ENCODE measurements at places on chromosomes 12 and 14.

DNA sequence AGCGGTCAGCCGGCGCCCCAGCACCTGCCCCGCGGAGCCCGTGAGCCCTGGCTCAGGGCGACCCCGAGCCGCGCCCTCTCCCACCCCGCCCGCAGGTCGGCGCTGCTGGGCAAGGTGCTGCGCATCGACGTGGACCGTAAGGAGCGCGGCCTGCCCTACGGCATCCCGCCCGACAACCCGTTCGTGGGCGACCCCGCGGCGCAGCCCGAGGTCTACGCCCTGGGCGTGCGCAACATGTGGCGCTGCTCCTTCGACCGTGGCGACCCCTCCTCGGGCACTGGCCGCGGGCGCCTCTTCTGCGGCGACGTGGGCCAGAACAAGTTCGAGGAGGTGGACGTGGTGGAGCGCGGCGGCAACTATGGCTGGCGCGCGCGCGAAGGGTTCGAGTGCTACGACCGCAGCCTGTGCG is 14.4 kb downstream of the HHIPL1 start:
- no peak for DNase-seq

DNA sequence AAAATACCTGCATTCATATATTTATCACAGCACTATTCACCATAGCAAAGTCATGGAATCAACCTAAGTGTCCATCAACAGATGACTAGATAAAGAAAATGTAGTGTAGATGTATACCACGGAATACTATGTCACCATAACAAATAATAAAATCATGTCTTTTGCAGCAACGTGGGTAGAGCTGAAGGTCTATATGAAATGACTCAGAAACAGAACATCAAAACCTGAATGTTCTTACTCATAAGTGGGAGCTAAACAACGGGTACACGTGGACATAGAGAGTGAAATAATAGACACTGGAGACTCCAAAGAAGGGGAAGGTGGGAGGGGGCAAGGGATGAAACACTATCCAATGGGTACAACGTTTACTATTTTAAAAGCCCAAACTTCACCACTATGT is 37.9 kb downstream of the SLC38A1 start:
- DNase-seq, result no peak

GRCh38 chr14:58755031-58755925 is 117.5 kb downstream of the DACT1 start:
- no peak for DNase-seq

- no peak for DNase-seq
Measured at GRCh38 chr12:26120561-26121274, 4.1 kb downstream of the BHLHE41 start.

- no peak for DNase-seq
Measured at GRCh38 chr12:27901959-27902358, 70.6 kb downstream of the PTHLH start.

- peak; percentile 15 for DNase-seq
Measured at GRCh38 chr14:70808416-70809224, 693 bp downstream of the MAP3K9 start.

- DNase-seq, result no peak
Measured at GRCh38 chr14:103310576-103311095, 23.4 kb upstream of the EIF5 start.

DNA sequence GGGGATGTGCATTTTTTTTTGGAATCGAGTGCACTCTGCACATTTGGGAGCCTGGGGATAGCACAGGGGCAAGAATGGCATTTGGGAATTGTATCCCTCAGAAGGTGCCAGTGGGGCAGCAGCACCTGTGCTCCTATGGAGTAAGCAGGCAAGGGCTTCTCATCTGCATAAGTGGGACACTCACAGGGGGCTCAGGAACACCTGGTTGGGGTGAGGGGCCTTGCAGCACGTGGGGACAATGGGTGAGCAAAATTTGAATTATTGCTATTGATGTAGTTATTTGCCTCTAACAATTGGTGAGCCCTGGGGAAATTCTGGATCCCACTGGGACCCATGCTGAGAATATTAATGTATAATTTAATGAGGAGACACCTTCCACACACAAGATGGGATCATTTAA is 274.2 kb downstream of the TTC6 start:
- DNase-seq, result no peak

DNA sequence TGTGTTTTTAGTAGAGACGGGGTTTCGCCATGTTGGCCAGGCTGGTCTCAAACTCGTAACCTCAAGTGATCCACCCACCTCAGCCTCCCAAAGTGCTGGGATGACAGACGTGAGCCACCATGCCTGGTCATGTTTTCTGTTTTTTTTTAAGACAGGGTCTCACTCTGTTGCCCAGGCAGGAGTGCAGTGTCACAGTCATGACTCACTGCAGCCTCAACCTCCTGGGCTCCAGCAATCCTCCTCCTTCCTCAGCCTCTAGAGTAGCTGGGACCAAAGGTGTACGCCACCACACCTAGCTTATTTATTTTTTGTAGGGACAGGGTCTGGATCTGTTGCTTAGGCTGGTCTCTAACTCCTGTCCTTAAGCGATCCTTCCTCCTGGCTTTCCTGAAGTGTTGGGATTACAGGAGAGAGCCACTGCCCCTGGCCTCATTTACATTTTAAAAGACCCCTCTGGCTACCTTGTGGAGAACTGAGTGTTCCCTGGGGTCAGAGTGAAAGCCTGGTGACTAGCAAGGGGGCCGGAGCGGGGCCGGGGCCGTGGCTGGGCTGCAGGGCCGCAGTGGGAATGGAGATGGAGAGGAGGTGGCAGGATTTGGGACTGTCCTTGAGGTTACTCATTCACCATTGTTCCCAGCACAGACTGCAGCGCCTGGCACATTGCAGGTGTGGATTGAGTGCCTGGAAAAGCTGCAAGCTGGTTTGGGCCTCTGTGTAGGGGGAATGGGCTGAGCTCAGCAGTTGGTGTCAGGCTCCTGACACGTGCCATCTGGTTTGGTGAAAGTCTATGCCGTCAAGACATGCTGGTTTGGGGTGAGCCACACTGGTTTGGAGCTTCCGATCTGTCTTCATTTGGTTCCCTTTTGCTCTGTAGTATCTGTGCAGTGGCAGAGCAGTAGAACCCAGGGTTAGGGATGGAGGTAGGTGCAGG is 18.1 kb downstream of the KMT5A start:
- no peak for DNase-seq

DNA sequence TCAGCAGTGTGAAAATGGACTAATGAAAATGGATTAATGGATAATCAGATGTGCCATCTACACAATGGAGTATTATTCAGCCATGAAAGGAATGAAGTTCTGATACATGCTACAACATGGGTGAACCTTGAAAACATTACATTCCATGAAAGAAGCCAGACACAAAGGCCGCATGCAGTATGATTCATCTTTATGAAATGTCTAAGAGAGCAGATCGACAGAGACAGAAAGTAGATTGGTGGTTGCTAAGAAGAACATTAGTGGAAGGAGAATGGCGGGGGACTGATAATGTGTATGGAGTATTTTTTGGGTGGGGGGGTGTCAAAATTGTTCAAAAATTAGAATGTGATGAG is 47.3 kb downstream of the PRKAB1 start:
- DNase-seq, result no peak

DNA sequence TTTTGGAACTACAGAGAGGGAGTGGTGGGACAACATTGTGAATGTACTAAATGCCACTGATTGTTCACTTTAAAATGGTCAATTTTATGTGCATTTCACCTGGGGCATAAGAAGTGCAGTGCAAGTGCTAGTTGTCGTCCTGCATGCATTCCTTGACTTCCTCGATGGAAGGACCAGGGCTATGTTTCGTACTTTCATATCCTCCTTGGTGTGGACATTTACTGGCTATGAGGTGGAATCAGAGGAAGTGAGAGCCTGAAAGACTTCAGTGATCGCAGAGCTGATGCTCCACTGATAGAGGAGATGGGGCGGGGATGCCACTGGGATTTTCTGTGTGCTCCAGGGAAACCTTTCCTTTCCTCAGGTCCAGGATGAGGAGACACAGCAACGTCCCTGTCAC is 54.1 kb upstream of the DDX11 start:
- DNase-seq, result no peak

DNA sequence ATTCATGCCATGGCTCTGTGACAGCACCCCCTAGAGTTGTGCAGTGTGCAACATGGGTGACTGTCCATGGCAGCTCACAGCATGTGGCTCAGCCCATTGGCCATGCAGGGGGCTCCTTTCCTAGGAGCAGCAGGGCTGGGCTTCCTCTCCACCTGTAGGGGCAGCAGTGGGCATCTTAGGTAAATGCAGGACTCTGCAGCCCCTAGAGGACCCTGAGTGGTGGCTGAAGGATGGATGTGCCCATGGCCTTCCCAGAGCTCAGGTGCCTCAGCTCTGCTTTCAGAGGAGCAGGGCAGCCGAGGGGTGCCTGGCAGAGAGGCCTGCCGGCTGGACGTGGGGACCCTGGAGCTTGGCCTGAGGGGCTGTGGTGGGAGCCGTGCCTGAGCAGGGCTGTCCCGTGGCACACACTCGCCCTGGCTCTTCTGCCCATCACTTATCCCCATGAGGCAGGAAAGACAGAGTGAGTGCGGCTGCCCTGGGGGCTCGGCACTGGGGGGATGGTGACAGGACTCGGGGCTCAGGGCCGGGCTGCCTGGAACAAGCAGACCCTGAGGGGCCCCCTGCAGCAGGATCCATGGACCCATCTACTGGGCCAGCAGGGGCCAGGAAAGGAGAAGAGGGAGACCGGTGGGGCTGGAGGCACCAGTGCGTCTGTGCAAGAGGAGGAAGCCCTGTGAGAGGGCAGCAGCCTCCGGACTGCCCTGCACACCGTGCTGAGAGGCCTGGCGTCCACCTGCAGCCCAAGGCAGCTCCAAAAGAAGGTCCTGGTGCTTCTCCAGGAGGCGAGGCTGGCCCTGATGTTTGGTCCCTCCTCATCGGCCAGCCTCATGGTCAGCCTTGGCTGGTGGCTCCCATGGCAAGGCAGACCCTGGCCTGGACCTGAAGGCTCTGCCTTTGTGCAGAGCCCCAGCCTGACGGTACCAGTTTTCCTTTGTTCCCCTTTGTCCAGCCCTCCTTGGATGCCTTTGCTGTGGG is 7.6 kb downstream of the ADSS1 start:
- DNase-seq, result no peak

- DNase-seq, result no peak
Measured at GRCh38 chr14:20775901-20776300, 5.2 kb upstream of the RNASE6 start.

DNA sequence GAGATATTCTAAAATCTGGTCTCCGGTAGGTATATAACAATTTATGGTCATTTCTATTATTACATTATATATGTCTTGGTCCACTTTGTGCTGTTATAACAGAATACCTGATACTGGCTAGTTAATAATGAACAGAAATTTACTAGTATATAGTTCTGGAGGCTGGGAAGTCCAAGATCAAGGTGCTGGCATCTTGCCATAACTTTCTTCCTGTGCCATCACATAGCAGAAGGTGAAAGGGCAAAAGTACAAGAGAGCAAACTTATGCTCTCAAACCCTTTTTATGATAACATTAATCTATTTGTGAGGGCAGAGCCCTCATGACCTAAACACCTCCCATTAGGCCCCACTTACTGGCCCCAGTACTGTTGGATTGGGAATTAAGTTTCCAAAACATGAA is 17.9 kb upstream of the BATF start:
- DNase-seq, result no peak

- no peak for DNase-seq
Measured at GRCh38 chr12:50720085-50720484, 43.8 kb upstream of the ATF1 start.

- DNase-seq, result no peak
Measured at GRCh38 chr12:88903333-88903732, 323.1 kb upstream of the KITLG start.

GRCh38 chr12:128798571-128799341 is 25.0 kb downstream of the SLC15A4 start:
- DNase-seq, result no peak

- no peak for DNase-seq
Measured at GRCh38 chr12:131619106-131619642, 91.7 kb upstream of the SFSWAP start.

- no peak for DNase-seq
Measured at GRCh38 chr12:116859079-116859478, 22.2 kb downstream of the HRK start.

DNA sequence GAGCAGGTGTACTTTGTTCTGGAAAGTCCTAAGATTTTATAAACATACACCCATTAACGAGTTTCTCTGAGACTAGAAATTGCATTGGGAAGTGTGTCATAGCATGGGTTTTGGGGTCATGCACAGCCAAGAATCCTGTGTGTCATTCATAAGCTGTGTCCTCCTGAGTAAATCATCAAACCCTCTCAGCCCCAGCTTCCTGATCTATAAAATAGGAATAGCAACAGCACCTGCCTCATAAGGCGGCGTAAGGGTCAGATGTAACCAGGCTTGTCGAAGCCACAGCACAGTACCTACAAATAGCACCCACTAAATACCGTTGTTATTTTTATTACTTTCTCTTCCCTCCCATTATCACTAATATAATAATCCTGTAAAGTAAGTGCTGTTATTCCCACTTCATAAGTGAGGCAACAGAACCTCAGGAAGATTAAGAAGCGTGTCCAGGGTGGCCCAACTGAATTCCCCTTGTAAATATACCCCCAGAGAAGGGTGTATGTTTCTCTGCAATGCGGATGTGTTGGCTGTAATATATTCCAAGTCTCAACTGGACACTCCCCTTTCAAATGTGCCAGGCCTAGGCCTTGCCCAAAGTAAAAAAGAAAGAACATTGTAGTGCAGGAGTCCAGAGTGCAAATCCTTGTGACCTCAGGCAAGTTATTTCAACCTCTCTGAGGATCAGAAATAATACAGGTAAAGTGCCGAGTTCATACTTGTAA is 188.3 kb upstream of the BCL2L14 start:
- no peak for DNase-seq

- DNase-seq, result no peak
Measured at GRCh38 chr14:67166450-67166853, 22.8 kb upstream of the GARIN2 start.

- peak; percentile 33 for DNase-seq
Measured at GRCh38 chr14:70821584-70822529, 12.5 kb upstream of the MAP3K9 start.

GRCh38 chr14:51921026-51921425 is 60.6 kb downstream of the GNG2 start:
- DNase-seq, result no peak

DNA sequence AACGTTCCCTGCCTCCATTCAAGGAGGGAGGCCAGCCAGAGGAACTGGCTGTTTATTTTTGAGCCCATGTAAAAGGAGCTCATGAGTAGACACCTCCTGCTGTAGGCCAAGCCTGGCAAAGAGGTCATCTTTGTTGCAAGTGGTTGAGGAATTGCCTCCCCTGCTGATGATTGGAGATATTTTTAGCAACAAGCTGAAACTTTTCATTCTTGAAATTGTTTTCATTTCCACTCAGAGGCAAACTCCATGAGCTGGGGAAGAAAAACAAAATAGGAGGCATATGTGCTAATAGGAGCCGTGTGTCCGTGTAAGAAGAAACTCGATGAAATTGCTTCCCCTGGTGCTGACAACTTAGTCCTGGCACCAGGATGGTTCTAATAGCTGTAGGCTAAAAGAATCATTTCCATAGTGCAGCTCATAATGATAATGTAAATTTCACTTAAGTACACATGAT is 440.1 kb upstream of the FAR2 start:
- DNase-seq, result no peak

DNA sequence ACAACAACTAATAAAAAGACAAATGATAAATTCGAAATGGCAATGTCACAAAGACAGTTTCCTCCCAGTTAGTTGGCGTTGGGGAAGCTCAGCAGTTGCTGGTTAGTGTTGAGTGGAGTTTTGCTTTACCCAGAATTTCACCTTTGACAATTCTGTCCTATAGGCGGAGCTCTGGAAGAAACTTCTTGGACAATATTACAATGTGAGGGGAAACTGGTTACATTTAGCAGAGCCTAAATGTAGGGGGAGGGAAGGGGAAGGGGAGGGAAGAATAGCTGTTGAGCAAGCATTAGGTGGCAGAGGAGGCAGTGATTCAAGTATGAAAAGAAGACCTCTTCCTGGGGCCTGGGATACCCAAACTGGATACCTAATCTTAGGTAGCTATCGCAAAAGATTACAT is 51.4 kb downstream of the BDKRB1 start:
- DNase-seq, result no peak
